NCI-H1048 (cell line): ENCODE measurements at places on chromosomes 5 and 9.

GRCh38 chr9:130845901-130846481 lies 10.9 kb downstream of the ABL1 start:
- no peak for DNase-seq

DNA sequence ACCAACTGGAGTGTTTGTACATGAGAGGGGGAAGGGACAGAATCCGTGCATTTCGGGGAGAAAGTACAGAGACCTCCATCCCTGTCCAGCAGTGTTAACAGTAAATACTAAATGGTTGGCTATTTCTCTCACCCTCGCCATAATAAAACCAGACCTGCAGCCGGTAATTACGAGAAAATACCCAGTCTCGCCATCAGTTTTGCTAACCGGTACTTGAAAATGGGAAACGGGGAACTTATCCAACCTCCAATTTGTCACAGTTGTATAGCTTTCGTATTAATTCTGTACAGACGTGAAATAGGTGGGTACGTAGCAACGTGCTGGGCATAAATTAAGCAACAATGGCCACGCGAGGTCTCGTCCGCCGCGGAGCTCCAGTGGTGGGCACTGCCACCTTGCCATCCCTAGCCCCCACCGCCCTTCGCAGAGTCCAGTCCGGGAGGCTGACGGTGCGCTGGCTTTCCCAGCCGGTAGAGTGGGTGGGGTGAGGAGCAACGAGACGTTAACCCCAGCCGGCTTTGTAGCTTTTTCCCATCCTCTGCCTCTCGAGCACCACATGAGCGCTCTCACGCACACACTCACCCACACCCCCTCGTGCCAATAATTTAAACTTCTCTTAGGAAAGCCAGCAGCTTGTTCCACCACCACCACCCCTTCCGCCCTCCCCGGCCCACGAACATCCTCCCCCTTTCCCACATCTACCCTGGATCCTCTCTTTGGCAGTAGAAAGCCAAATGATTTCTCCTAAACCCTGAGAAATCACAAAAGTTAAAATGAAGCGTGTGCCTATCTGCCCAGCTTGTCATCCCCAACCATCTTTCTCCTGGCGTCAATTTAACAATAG lies 1.8 kb downstream of the ELAVL2 start:
- DNase-seq: no peak

GRCh38 chr9:133585481-133586351 lies 23.5 kb downstream of the FAM163B start:
- DNase-seq: no peak

DNA sequence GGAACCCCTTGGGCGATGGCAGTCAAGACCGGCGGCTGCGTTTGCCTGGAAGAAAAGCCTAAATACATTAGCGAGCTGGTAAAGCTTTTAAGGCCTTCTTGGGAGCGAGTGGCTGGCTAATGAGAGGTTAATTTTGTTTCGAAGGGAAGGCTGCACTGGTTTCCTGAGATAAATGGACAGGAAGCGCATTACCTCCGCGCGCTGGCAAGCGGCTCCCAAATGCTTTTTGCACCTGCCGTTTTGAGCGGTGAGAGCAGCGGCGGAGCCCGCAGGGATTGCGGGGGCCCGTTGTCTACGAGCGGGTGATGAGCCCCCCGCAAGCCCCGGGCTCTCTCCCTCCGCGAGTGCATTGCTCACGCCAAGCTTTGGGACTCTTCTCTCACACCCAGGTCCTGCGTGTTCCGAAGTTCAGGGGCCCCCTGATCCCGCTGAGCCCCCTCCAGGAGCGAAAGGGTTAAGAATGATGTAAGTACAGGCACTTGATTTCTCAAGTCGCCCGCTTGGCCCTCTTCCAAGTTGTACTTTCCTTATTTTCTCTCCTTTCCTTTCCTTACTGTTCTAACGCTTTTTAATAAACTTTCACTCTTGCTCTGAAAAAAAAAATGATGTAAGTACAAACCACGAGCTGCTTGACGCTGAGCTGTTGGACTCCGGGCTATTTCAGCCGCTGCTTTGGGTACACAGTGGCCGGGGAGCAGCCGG lies 3.1 kb upstream of the RGMB start:
- DNase-seq: no peak

DNA sequence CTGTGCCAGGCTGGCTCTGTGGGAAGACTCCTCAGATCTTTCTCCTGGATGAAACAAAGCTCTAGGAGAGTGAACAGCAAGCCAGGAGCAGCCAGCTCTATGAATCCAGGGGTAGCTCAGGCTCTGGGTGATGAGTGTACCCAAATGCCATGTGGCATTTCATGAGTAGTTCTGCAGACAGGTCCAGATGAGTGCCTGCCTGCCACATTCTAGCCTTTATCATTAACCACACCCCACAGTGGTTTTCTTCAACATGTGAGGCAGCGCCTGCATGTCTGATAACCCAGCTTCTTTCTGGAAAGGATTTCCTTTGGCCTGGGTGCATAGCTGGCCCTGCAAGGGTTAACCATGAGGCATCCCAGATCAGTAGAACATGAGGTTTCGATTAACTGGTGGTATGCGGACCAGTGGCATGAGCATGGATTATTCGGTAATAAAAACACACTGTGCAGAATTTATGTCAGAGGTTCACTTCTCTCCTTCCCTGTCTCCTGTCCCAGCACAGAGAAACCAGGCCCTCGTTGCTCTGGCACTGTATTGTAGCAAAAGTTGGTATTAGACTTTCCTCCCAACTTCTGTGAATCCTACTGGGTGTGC lies 381.9 kb upstream of the ZNF462 start:
- DNase-seq: no peak

DNA sequence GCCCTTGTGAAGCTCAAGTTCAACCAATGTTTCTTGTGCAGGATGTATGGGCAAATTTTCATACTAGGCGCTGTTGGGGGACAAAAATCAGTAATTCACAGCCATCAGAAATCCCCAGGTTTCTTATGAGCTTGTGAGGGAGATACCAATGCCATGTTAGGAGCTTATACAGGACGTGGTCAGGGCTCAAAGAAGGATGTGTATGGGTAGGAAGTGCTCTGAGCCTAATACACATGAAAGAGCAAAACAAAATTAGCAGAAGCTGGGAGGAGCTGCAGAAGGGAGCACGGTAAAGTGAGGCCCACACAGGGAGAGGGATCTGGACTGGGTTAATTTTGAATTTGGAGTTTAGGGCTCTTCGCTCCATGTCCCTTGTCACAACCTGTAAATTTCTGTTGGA lies 114.6 kb upstream of the MAP3K1 start:
- no peak for DNase-seq

DNA sequence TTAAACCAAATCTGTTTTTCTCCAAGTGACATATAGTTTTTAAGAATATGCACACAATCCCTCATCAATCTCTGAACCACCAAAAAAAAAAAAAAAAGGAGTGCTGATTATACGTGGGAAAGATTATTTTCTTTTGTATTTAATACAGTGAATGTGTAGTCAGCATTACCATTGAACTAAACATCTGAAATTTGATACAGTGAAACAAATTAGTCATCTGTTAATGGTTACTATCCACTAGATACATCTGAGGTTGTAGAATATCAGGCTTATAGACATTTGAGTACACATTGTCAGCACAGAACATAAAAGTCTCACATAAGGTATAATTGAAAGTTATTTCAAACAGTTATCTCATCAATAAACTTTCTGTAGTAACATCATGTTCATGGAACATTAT lies 87.0 kb downstream of the SLF1 start:
- no peak for DNase-seq

GRCh38 chr5:582936-583635 lies 29.1 kb upstream of the CEP72 start:
- no peak for DNase-seq

DNA sequence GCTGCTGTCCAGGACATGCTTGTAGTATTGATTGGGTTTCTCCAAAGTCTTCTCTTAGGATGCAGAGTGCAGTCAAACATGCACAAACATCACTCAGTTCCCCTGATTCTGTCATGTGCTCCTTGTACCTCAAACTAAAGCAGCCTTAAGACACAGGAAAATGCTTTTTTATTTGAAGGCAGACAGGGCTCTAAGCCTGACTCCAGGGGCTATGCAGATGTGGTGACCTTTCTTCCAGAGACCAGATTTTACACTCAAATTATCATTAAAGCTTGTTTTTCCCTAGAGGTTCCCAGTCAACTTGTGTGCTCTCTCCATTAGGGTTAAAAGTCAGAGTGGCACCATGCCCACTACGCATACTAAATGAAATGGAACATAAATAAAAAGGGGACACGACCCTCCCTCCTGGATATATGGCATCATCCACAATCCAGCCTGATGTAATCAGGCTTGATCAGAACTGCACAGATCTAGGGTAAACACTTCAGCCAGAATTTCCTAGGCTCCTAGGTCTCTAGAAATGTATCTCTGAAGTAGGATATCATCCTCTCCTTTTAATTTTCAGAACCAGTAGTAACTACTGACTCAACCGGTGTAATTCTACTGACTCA lies 771.1 kb downstream of the NR2F1-AS1 start:
- no peak for DNase-seq

- DNase-seq: no peak
Measured at GRCh38 chr5:66779528-66779927, 183.3 kb downstream of the MAST4 start.

GRCh38 chr5:56330806-56331205 lies 97.7 kb upstream of the ANKRD55 start:
- DNase-seq: no peak

DNA sequence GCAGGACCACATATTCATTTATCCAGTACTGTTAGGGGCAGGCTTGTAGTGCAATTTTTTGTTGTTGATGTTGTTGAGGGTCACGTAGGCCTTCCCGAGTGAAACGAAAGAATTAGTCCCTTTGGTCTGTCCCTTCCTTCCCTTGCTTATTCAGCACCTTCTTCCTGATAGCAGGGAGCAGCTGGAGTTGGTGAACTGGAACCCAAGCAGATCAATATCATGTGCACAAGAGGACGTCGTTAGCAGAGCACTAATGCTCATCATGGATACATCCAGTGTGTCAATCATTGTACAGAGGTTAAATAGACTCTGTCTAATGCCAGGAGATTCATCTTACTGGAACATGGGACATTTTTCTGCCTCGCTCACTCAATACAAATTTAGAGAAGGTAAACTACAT lies 33.0 kb upstream of the MAP1B start:
- DNase-seq: no peak
